Activated CD8-positive, alpha-beta T cell treated with anti-CD3 and anti-CD28 coated beads for 36 hours (primary cell): ENCODE measurements at places on chromosomes 1 and 21. TPM values are rescaled to one million over a fixed set of nuclear protein-coding genes. Genes with fewer than 3 reads are reported as not detected.
A peak's percentile ranks its signal among the peaks of the same experiment; 100 is the strongest.

GRCh38 chr21:28754862-28755261 lies 237.8 kb downstream of the LTN1 start:
- no peaks in the 10 kb centered on the region for H3K36me3 ChIP-seq
- no peaks in the 10 kb centered on the region for H3K27me3 ChIP-seq
- H3K4me3 ChIP-seq = no peak overlapping the region

DNA sequence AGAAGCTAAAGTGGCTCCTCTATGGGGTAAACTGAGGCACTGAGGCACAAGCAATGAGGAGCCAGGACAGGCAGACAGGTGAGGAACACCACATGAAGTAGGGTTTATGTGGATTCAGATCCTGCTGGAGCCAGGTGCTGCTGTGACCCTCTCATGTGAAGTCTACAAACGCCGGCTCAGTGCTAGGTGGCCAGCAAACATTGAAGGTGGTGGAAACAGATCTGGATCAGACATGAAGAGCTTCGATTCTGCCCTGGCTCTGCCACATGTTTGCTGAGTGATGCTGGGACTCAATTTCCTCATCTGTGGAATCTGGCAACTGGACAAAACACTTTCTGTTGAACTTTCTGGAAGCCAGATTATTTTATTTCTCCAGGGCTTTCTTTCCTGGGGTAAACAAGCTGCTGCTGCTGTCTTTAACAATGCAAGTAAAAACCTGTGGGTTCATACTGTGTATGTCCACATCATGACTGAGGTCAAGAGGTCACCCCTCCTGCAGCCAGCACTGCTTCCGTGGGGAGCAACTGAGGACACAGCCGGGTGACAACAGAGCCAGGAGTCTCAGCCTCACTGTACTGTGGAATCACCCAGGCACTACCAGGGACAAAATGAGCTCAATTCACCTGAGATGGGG lies 33.3 kb downstream of the HMGB4 start:
- DNase-seq = no peak
- no peak overlapping the region for H3K27ac ChIP-seq
- H3K4me3 ChIP-seq = no peak overlapping the region
- H3K4me1 ChIP-seq = no peaks in the 10 kb centered on the region
- H3K36me3 ChIP-seq = no peaks in the 10 kb centered on the region
- H3K27me3 ChIP-seq = peaks cover 4% of the 10 kb centered on the region

DNA sequence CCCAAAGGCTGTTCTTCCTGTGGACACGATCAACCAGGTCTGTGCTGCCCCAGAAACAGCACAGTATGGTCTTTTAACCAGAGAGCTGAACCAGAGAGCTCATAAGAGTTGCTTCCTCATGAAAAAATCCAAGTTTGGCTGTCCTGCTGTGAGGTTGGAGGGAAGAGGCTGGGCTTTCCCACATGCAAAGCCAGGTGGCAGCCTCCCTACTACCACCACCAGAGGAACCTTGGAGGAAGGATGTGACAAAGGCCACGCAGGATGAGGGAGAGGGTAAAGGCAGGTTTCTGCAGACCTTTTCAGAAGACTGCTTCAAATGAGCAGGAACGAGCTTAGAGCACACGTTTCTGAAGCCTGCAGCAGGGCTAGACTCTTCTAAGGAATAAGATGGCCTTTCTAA lies 27.1 kb downstream of the FAM78B start:
- no peak overlapping the region for H3K4me3 ChIP-seq
- DNase-seq = no peak
- peaks cover 4% of the 10 kb centered on the region for H3K27me3 ChIP-seq

DNA sequence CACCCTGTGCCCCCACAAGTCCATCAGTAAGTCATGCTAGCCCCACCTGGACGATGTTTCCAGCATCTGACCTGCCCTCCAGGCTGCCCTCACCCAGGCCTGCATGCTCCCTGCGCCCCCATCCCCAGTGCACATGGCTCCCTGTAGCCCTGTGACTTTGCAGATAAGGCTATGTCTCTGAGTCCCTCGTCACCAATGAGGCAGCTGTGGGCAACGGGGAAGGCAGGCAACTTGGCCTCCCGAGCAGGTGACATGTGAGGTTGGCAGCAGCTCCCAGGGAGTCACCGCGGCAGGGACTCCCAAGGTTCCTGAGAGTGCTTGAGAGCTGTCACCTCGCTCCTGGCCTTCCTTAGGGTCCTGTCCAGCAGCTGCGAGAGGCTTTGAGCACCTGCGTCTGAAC lies 32.4 kb upstream of the AGPAT3 start:
- no peak for DNase-seq
- peaks cover 45% of the 10 kb centered on the region for H3K27me3 ChIP-seq
- no peaks in the 10 kb centered on the region for H3K36me3 ChIP-seq

GRCh38 chr1:6075748-6076147 lies 30.1 kb downstream of the KCNAB2 start:
- peaks cover 34% of the 10 kb centered on the region for H3K36me3 ChIP-seq
- no peak overlapping the region for H3K4me3 ChIP-seq
- no peaks in the 10 kb centered on the region for H3K4me1 ChIP-seq
- H3K27me3 ChIP-seq = no peaks in the 10 kb centered on the region
- DNase-seq = no peak

GRCh38 chr1:235910357-235911299 lies 43.9 kb upstream of the LYST start:
- peaks cover 40% of the 10 kb centered on the region for H3K4me1 ChIP-seq
- H3K27ac ChIP-seq = peak overlapping the region; percentile 57
- H3K36me3 ChIP-seq = no peaks in the 10 kb centered on the region
- DNase-seq = peak; percentile 68

- H3K4me1 ChIP-seq = peaks cover 84% of the 10 kb centered on the region
- peak overlapping the region; percentile 74 for H3K27ac ChIP-seq
- DNase-seq = no peak
Measured at GRCh38 chr1:26748351-26748750, 39.4 kb upstream of the PIGV start.

DNA sequence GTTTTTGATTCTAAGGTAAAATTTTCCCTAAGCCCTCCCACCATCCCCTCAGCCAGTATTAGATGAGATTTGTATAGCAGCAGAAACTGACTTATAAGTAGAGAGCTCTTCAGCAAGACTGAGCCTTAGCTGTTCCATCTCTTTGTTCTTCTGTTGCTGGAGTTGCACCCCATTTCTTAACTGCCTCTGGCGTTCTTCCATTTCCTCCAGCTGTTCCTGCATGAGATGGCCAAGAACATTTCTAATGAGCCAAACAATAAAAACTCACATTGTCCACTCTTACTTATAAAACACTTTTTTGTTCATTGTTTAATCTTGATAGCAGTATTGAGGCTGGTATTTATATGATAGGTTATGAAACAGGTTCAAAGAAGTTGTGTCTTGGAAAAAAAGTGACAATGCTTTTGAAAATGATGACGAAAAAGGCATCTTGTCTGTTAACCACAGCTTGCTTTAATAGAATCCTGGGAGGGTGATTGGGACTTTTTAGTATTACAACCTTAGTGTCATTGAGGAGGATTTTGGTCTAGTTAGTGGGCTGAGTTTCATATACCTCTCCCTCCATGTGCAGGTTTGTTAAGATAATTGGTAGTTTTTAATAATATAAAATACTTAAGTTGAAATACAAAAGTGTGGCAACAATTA lies 18.3 kb downstream of the SYNC start:
- H3K27me3 ChIP-seq = no peaks in the 10 kb centered on the region
- peaks cover 37% of the 10 kb centered on the region for H3K36me3 ChIP-seq
- H3K4me3 ChIP-seq = no peak overlapping the region
- H3K27ac ChIP-seq = peak overlapping the region; percentile 70
- peaks cover 13% of the 10 kb centered on the region for H3K4me1 ChIP-seq

- peak; percentile 37 for DNase-seq
- H3K4me3 ChIP-seq = no peak overlapping the region
- H3K4me1 ChIP-seq = peaks cover 7% of the 10 kb centered on the region
- H3K27me3 ChIP-seq = no peaks in the 10 kb centered on the region
- H3K36me3 ChIP-seq = no peaks in the 10 kb centered on the region
- no peak overlapping the region for H3K27ac ChIP-seq
Measured at GRCh38 chr1:199020904-199021303, 382.1 kb downstream of the PTPRC start.

GRCh38 chr1:237913345-237913744 lies 22.6 kb upstream of the ZP4 start:
- no peaks in the 10 kb centered on the region for H3K36me3 ChIP-seq
- H3K4me1 ChIP-seq = no peaks in the 10 kb centered on the region
- DNase-seq = no peak
- H3K27me3 ChIP-seq = no peaks in the 10 kb centered on the region
- H3K4me3 ChIP-seq = no peak overlapping the region

DNA sequence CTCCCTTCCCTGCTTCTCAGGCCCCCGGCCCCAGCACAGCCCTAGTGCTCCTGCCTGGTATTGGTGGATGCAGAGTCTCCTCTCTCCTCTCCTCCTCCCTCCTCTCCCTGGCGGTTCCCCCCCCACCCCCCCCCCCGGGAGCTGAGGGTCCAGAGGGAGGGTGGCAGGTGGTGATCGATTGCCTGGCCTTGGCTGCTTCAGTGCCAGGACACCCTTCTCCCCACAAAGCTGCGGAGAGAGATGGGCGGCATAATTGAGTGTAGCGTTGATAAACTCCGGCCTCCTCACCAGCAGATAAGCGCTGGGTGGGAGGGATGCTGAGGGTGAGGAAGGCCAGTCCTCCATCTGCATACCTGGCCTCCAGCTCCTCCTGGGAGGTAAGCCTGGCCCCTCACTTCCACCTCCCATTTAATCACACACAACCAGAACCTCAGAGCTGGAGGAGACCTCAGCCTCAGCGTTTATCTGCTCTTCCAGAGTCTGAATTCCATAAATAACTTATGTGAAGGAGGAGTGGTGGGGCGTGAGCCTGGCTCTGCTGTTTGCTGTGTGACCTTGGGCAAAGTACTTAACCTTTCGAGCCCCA lies 60.8 kb downstream of the LRRN2 start:
- H3K27me3 ChIP-seq = no peaks in the 10 kb centered on the region
- no peak overlapping the region for H3K4me3 ChIP-seq
- no peak overlapping the region for H3K27ac ChIP-seq
- DNase-seq = no peak

- no peaks in the 10 kb centered on the region for H3K27me3 ChIP-seq
- H3K4me1 ChIP-seq = no peaks in the 10 kb centered on the region
- H3K27ac ChIP-seq = no peak overlapping the region
- H3K4me3 ChIP-seq = no peak overlapping the region
- no peaks in the 10 kb centered on the region for H3K36me3 ChIP-seq
Measured at GRCh38 chr1:228978484-228979324, 243.4 kb downstream of the RHOU start.

- H3K27me3 ChIP-seq = peaks cover 4% of the 10 kb centered on the region
- H3K4me3 ChIP-seq = no peak overlapping the region
- no peak for DNase-seq
- H3K4me1 ChIP-seq = no peaks in the 10 kb centered on the region
- H3K27ac ChIP-seq = no peak overlapping the region
Measured at GRCh38 chr1:200931776-200932175, 37.1 kb downstream of the INAVA start.

GRCh38 chr1:110183642-110184167 lies 26.4 kb upstream of the KCNC4 start:
- H3K4me1 ChIP-seq = no peaks in the 10 kb centered on the region
- H3K27me3 ChIP-seq = peaks cover 7% of the 10 kb centered on the region
- H3K27ac ChIP-seq = no peak overlapping the region
- no peaks in the 10 kb centered on the region for H3K36me3 ChIP-seq
- H3K4me3 ChIP-seq = no peak overlapping the region

DNA sequence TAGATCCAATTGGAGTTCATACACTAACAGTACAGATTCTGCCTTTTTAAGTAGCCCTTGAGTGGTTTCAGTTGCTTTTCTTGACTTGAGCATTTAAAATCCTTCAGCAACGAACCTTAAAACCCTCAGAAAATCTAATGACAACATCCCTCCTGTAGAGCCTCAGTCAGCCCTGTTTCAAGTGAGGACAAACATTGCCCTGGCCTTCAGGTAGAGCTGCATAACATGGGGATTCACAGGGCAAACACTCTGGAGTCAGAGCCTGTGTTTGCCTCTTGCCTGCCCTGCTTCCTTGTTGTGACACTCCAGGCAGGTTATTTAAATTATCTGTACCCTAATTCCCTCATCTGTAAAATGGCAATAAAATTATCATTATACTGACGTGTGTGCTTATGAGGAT lies 96.1 kb upstream of the KCNA3 start:
- H3K27me3 ChIP-seq = peaks cover 2% of the 10 kb centered on the region
- no peak for DNase-seq
- H3K4me1 ChIP-seq = peaks cover 1% of the 10 kb centered on the region
- no peaks in the 10 kb centered on the region for H3K36me3 ChIP-seq

- no peaks in the 10 kb centered on the region for H3K4me1 ChIP-seq
- H3K27me3 ChIP-seq = no peaks in the 10 kb centered on the region
- H3K36me3 ChIP-seq = peaks cover 7% of the 10 kb centered on the region
- H3K27ac ChIP-seq = no peak overlapping the region
- H3K4me3 ChIP-seq = no peak overlapping the region
- DNase-seq = no peak
Measured at GRCh38 chr1:20885121-20885520, 98.0 kb upstream of the HP1BP3 start.

- no peak for DNase-seq
- H3K36me3 ChIP-seq = no peaks in the 10 kb centered on the region
- H3K4me3 ChIP-seq = no peak overlapping the region
Measured at GRCh38 chr1:29504709-29505410, 268.5 kb downstream of the PTPRU start.

DNA sequence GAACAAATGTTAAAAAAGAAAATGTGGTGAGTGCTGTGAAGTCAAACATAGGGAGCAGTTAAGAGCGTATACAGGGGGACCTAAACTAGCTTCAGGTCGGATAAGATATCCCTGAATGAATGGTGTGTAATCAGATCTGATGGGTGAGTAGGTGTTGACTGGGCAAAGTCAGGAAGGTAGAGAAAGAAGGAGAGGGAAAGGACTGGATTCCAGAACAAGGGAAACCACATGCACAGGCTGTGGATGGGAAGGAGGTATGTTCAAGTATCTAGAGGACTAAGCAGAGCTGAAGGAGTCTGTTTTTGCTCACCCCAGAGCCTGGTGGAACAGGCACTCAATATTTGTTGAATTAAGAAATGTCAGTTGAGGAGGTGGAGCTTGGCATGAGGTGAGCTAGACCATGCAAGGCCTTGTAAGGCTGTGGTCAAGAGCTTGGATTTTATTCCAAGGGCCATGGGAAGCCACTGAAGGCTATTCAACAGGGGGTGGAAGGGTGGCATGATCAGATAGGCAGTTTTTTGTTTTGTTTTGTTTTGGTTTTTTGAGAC lies 27.4 kb downstream of the MAP7D1 start:
- peak overlapping the region; percentile 27 for H3K27ac ChIP-seq
- H3K4me3 ChIP-seq = no peak overlapping the region
- H3K36me3 ChIP-seq = peaks cover 20% of the 10 kb centered on the region
- DNase-seq = no peak
- H3K27me3 ChIP-seq = no peaks in the 10 kb centered on the region
- H3K4me1 ChIP-seq = peaks cover 2% of the 10 kb centered on the region

HSPG2 gene
- 59.0 TPM for total RNA-seq

TFAP2E gene
- total RNA-seq = 0.56 TPM

ITLN2 gene
- total RNA-seq = not detected

PROX1 gene
- 0.09 TPM for total RNA-seq

MATN1 gene
- total RNA-seq = 1.4 TPM

PRRX1 gene
- not detected for total RNA-seq

RHBDL2 gene
- not detected for total RNA-seq

RBP7 gene
- not detected for total RNA-seq

PPT1 gene
- total RNA-seq = 60.6 TPM

RGS1 gene
- total RNA-seq = 27.5 TPM

IL12RB2 gene
- total RNA-seq = 29.7 TPM

GPR37L1 gene
- not detected for total RNA-seq
